ENCODE measurements at places on chromosomes 1 and 21.

GRCh38 chr1:88455621-88456256, 228.3 kb upstream of the PKN2 start:
- no peaks in the 10 kb centered on the region for H3K36me3 ChIP-seq
- H3K4me1 ChIP-seq, result no peaks in the 10 kb centered on the region
- no peak for DNase-seq
- H3K27ac ChIP-seq, result no peak overlapping the region
- H3K27me3 ChIP-seq, result peaks cover 4% of the 10 kb centered on the region

GRCh38 chr1:21736876-21737275, 46.1 kb downstream of the USP48 start:
- H3K4me3 ChIP-seq, result no peak overlapping the region
- H3K36me3 ChIP-seq, result peaks cover 51% of the 10 kb centered on the region
- no peak overlapping the region for H3K27ac ChIP-seq

- H3K27ac ChIP-seq, result no peak overlapping the region
- no peaks in the 10 kb centered on the region for H3K4me1 ChIP-seq
- no peak for DNase-seq
These were observed 161.6 kb downstream of the ACTL8 start for GRCh38 chr1:17916702-17917101.

DNA sequence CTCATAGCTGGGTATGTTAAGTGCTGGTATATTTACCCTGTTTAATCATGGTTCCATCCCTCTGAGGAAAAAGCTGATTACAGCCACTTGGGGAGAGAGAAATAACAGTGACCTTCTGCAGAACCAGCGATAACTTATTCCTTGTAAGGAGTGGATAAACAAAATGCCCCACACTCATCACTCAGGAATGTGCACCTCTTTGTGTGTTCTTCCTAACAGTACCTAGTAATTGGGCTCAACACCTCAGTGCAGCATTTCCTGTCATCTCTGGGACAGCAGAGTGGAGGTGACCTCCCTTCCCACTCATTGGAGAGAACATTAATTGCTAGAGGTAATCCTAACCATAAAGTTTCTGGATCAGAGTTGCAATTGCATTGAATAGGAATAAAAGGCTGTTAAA, 112.5 kb upstream of the F3 start:
- H3K4me1 ChIP-seq, result peaks cover 10% of the 10 kb centered on the region
- no peak overlapping the region for H3K27ac ChIP-seq
- DNase-seq, result no peak
- no peaks in the 10 kb centered on the region for H3K27me3 ChIP-seq
- no peak overlapping the region for H3K4me3 ChIP-seq
- H3K36me3 ChIP-seq, result no peaks in the 10 kb centered on the region

DNA sequence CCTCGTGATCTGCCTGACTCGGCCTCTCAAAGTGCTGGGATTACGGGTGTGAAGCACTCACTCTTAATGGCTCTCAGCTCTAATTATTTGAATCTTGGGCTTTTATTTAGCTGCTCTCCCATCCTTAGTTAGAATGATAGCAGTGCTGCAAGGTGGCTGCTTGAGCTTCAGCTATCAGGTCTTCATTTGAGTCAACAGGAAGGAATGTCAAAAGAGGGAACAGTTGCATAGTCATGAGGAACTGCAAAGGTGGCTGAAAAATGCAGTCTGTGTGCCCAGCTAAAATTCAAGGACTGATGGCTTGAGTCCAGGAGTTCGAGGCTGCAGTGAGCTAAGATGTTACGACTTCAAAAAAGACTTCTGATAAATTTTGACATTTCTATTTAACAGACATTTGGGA, 55.6 kb downstream of the UCK2 start:
- H3K27ac ChIP-seq, result no peak overlapping the region
- DNase-seq, result no peak
- no peak overlapping the region for H3K4me3 ChIP-seq
